Myocyte (in vitro differentiated cells): ENCODE measurements at places on chromosomes 5 and 9. TPM values are rescaled to one million over a fixed set of nuclear protein-coding genes. Genes with fewer than 3 reads are reported as not detected.

DPP7 gene
- total RNA-seq, result 132 and 142 TPM in 2 replicates

SUSD3 gene
- not detected in 2 replicates for total RNA-seq

HMGCS1 gene
- 51.9 and 101 TPM in 2 replicates for total RNA-seq

WNK2 gene
- total RNA-seq, result not detected in 2 replicates

LSM11 gene
- total RNA-seq, result 5.7 and 8.1 TPM in 2 replicates

BTNL9 gene
- total RNA-seq, result not detected in 2 replicates
